ENCODE measurements at places on chromosomes 16 and 17.

GRCh38 chr17:72118335-72119076 is 2.3 kb upstream of the SOX9 start:
- DNase-seq: no peak

- no peak for DNase-seq
Measured at GRCh38 chr16:88453611-88454522, 787 bp downstream of the ZFPM1 start.

DNA sequence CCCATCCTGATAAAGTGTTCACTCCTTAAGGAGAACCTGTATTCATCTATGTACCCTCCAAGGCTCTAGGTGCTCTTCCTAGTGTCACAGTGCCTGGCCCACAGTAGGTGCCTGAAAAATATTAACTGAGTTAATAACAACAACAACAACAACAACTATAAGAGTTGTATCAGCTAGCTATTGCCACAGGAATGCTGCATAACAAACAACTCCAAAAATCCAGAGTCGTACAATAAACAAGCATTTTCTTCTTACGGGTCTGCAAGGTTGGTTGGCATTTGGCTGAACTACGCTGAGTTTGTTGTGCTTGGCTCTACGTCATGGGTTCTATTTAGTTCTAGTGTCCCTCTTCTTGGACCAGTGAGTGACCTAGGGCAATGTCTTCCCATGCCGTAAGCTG is 29.2 kb downstream of the TMC5 start:
- no peak for DNase-seq

GRCh38 chr16:10016752-10017151 is 165.5 kb downstream of the GRIN2A start:
- no peak for DNase-seq
